ENCODE measurements at places on chromosomes 4 and X.

DNA sequence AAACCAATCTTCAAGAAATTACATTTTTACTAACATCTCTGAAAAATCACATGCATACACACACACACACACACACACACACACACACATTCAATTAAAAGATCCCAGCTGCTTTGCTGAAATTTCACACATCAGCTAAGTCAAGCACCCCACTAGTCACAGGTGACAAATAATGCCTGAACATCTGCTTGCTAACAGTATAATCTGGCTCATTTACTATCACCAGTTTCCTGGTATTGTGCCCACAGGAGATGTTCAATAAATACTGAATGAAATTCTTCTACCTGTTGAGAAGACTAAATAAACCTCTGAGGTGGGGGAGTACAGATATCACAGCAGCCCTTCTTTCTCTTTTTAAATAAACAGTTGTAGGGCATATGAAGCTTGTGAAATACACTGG, 994.0 kb downstream of the ARAP2 start:
- no peak for DNase-seq

- no peak for DNase-seq
Observed at GRCh38 chr4:139042981-139043460, 27.4 kb downstream of the NOCT start.

DNA sequence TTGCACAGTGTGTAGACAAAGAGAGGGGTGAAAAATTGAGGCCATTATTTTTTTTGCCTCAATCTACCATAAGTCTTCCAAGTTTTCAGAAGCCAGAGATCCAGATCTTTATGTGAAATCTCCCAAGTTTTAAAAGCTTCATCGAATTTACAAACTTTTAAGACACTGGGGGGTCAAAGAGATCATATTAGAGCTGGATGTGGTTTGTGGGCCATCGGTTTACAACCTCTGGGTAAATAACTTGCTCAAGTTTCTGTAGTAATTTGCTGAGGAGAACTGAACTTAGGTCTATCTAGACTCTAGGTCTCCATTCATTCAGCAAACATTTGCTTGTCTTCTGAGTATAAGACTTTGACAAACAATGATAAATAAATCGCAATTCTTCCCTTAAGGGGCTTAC, 54.0 kb upstream of the CHRNA9 start:
- no peak for DNase-seq

GRCh38 chrX:51376672-51377071, 44.0 kb downstream of the NUDT10 start:
- DNase-seq, result no peak

- DNase-seq, result no peak
Observed at GRCh38 chrX:153401133-153401764, at the start of gene PNMA6E. Gene PNMA6E (minus strand): TSS chrX:153401350. CDS start chrX:153398849, 2,501 bp downstream.

DNA sequence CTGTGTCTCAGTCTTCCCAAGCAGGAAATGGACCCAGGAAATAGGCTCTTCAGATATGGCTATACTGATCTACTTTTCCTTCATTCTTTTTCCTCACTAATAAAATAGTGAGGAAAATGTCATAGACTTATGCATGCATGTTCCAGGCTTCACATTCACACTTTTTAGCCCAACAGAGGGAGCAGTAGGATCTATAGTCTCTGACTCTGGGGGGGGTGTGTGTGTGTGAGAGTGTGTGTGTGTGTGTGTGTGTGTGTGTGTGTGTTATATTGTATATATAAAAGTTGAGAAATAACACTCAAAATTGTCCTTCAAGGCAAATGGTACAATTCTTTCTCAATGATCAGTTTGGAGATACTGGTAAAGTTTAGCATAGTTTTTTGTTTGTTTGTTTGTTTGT, 297.2 kb upstream of the GALNT7 start:
- DNase-seq, result no peak

DNA sequence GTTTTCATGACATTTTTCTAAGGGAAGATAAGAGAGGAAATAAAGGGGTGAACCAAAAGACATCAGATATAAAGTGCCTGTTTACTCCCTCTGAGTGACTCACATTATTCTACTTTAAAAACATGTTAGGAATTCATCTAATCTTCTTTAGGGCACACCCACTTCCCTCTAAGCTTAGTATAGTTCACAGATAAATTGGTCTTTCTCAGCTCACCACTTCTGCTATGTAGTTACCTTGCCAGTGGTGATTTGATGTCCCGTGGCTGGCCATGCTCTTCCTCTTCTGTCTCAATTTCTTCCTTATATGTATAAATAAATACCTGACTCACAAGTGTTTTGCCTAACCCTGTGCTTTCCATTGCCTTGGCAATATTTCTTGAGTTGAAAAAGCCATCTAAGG, 96.8 kb downstream of the PDLIM5 start:
- DNase-seq, result peak; percentile 71
